Activated CD8-positive, alpha-beta memory T cell treated with anti-CD3 and anti-CD28 coated beads for 1 hour (primary cell): ENCODE measurements at places on chromosomes 11 and 22.

DNA sequence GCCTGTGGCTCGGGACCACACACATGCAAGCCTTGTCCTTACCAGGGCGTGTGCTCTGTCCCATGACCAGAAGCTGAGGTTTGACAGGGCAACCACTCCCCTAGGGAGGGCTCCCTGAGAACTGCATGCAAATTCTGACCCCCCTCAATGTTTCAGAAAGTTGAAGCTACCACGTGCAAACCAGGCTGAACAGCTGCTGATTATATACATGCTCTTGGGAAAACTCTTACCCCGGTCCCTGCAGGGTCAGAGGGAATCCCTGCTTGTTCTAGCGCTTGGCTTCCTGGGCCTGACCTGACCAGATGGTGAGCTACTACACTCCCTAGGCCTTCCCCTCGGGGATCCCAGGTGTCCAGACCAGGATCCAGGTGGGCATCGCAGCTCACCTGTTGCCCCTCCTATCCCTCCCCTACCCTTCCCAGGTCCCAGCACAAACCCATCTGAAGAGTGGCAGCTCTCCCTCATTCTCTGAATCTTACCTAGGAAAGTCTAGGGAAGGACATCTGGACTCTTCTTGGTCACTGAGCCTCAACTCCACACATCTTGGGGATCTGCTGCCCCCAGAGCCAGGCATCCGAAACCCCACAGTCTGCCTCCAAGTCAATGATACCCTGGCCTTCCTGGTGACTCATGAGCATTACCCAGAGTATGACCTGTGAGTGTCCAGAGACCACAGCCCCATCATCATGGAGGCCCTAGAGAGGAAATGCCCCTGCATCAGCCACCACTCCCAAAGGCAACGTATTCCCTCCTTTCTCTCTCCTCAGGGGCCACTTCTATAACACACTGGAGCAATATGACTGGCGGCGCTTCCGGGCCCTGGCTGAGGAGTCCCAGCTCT lies 61.5 kb downstream of the BTG4 start:
- no peak for DNase-seq

GRCh38 chr11:44963136-44963535 lies 12.5 kb upstream of the TP53I11 start:
- DNase-seq: no peak

- DNase-seq: no peak
Measured at GRCh38 chr22:46815896-46816731, 53.7 kb downstream of the TBC1D22A start.

GRCh38 chr11:2072551-2073261 lies 66.5 kb downstream of the IGF2 start:
- DNase-seq: no peak

DNA sequence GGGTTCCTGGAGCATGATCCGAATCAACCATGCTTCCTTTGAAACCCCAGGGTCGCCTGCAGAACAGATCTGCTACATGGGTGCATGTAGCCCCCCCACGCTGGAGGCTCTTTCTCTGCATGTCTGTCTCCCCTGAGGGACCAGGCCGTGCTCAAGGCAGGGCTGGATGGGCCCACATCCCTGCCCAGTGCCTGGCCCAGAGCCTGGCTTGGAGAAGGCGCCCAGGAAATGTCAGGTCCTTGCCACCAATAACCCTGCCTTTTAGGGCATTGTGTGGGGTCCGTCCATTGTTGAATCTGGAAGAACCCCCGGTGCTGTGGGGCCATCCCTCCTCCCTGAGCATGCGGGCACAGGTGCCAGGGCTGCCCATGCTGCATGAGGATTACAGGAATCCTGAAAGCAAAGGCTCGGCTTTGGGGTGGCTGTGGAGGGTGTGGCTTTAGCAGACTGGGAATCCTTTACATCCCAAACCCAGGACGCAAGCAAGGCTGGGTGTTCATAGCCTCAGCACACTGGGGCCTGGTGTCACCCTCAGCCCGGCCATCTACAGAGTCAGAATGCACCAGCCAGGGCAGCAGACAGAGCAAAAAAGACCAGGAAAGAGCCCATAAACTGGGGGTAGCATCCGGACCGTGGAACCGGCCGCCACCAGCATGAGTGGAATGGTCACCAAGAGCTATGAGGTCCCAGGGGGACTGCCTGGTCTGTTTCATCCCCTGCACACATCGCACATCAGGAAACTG lies 48.2 kb downstream of the RTL6 start:
- DNase-seq: no peak

DNA sequence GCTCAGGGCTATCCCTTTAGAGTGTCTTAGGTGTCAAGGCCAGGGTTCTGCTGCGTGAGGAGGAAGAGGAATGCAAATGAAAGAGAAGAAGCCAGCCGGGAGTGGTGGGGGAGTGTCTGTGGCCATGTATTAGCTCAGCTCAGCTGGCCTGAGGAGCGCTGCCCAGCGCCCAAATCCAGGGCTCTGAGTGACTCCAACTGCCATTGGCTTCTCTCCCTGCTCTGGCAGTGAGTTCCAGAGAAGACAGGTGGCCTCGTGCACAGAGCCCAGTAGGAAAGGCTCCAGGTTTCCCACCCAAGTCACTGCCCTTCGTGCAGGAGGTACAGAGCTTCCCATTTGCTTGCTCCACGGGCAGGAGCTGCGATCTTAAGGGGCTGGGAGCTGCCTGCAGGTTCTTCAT lies 302.0 kb downstream of the KIRREL3 start:
- DNase-seq: no peak

DNA sequence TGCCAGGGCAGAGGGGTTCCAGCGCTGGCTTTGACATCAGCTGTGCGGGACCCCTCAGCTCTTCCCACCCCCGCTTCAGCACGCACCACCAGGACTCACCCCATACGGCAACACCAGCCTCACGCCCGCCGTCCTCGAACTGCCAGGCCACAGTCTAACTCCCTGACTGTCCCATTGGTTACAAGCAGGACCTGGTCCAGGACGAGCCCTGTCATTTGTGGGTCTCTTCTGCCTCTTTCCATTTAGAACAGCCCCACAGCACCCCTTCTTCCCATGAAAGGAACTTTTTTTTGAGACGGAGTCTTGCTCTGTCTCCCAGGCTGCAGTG lies 81.7 kb downstream of the PHF21B start:
- no peak for DNase-seq

- DNase-seq: no peak
Measured at GRCh38 chr11:79025622-79026021, 415.2 kb downstream of the TENM4 start.

- DNase-seq: no peak
Measured at GRCh38 chr11:77602381-77603088, 12.8 kb downstream of the AQP11 start.

GRCh38 chr11:66448523-66448922 lies 9.9 kb upstream of the MRPL11 start:
- no peak for DNase-seq

- no peak for DNase-seq
Measured at GRCh38 chr11:119416606-119417580, 6.1 kb downstream of the THY1 start.

DNA sequence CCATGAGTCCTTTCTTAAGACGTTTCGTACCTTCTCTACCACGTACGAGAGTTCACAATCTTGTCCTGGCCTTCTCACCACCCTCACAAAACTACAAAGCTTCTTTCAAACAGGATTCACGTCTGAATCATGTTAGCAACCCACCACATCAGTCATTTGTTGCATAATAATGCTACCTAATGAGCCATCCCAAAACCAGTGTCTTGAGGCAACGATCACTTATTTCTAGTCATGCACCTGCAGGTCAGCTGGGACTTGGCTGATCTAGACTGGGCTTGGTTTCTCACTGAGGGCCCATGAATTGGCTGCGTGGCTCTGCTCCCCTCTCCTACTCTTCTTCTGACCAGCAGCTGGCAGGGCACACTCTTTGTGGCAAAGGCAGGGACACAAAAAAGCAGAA lies 28.3 kb downstream of the LARGE1 start:
- DNase-seq: no peak
